Stimulated activated CD4-positive, alpha-beta T cell treated with anti-CD3 and anti-CD28 coated beads, Interleukin-2, amount 100 ng/mL, for 4 hours (primary cell): ENCODE measurements at places on chromosomes 7 and 10.

DNA sequence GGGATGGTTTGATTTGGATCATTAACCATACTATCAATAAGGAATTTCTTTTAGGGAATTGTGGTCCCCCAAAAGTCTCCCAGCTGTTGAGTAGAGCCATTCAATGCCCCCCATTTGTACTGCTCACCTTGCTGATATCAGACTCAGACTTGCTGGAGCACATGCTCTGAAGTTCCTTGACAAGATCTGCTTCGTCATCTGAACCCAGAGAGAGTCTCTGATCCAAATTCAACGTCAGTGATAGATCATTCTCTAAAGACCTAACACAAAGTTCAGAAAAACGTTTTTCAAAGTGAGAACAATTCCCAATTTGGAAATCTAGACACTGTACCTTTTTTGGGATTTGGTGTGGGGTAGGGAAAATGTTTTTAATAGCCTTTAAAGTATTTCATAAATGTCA, 153.9 kb downstream of the CTTNBP2 start:
- no peak for DNase-seq

GRCh38 chr7:92417913-92418312, 29.4 kb upstream of the GATAD1 start:
- DNase-seq, result no peak

- DNase-seq, result no peak
Observed at GRCh38 chr10:44874166-44874565, 37.0 kb upstream of the TMEM72 start.

DNA sequence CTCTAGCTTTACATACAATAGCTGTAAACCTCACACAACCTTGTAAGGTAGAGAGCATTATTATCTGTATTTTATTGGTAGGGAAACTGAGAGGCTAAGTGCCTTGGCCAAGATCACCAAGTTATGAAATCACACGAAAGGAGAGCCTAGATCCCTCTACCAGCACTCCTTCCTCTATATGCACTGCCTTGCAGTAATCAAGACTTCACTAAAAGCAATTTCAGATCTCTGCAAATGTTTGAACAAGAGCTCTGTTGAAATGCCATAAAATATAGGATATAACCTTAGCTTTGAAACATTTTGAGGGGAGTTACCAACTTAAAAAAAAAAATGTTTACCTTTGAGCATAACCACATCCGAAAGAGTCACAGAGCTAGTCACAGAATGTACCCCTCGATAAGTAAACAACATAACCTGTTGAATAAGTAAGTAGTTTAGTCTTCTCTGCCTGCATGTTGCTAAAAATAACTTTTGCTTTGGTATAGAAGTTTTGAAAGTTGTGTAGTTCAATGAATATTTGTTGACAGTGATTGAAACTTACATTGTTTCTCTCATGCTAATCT, 709.4 kb downstream of the AUTS2 start:
- no peak for DNase-seq

- no peak for DNase-seq
Observed at GRCh38 chr10:124916098-124916584, 25.8 kb upstream of the ZRANB1 start.

DNA sequence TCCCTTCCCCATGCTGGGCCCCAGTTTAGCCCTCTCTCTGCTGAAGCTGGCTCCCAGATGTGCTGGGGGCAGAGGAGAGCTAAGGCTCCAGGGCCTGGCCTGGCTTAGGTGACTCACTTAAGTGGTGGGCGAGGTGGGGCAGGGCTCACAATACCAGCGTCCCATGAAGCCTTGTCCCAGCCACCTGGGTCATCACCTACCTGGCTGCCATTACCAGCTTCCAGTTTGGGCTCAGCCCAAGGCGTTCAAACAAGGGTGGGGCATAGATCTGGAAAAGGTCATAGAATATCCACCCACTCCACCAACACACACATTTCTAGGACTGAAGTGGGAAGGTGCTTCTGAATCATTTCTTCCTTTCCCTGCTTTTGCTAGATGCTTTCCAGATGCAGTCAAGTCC, 8.3 kb downstream of the KAZALD1 start:
- no peak for DNase-seq

DNA sequence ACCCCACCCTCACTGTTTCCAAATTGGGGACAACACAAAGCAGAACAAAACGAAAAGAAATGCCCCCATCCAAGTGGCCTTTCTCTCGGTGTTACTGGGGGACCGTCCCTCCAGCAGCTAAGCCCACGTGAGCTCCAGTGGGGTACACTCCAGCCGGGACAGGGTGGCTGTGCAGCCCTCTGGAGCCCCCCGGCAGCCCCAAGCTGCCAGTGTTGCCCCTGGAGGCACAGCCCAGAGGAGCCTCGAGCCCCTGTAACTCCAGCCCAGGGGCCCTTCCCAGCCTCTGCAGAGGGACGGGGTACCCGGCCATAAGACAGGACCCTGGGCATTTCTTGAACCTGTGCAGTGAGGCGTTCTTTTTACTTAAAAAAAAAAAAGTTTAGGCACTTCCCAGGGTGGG, 124.5 kb upstream of the KCTD7 start:
- no peak for DNase-seq

- no peak for DNase-seq
Observed at GRCh38 chr10:32266979-32267378, 80.0 kb downstream of the EPC1 start.

DNA sequence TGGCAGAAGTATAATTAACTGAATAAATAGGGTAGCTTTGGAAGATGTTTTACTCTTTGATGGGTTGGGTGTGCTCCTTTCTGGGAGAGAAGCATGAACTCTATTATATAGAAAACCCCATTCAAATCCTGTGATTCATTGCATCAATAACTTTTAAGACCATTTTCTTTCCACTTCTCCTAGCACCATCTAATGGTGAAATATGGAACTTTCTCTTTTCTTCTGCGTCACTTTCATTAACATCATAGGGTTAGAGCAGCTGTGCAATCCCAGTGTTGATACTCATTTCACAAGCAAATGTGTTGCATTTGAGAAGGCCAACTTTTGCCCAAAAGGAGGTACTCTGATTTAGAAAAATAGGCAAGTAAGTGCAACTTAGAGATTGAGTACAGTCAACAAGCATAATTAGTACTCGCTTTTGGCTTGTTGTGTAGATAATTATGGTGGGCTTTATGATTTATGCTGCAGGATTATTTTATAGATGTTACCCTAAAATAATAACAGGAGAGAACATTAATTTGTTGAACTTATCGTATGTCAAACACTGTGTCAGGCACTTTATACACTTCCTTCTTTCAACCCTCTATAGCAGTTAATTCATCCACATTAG, 92.9 kb downstream of the CPED1 start:
- DNase-seq, result no peak

DNA sequence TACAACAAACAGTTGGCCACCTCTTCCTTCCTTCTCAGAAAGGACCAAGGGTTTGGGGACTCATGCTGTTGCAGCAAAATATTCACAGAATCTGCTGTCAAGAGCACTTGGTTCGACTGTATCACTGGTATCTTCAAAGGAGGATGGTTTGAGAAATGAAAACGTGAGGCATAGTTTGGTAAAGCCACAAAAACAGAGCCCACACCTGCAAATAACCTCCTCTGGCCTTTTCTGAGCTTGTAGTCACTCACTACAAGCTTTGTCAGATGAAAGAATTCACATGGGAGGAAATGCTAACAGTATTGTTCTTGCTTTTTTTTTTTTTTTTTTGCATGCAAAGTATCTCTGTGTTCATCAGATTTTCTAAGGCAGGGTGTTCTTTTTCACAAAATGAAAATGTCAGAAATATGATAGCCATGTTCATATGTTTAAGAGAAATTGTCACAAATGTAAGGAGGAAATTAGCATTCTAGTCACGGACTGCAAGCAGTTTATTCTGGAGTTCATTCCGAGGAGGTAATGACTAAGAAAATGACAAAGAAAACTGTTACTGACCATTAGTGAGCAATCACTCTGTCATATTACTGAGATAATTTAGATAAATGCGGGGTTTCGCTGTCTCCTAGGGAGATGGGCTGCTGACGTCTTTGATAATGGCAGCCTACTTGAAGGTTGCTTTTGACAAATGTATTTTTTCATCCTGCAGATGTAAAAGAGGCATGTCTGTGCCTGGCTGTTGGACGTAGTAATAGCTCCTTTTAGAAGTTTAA, 117.8 kb upstream of the MYO3A start:
- DNase-seq, result no peak

DNA sequence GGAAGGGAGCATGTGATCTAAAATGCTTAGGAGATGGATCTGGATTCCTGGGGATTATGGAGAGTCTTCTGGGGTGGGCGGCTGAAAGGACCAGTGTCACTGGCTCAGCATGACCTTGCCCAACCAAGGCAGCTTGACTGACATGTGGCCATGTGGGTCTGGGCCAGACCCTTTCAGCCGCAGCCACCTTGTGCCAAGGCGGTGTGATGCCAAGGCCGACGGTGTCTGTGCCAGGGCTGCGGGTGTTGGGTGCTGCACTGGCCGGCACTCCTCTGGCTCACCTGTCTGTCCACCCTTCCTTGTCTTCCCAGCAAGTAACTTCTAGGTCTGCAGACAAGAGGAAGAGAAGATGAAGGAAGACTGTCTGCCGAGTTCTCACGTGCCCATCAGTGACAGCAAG, 8.8 kb downstream of the DEPP1 start:
- DNase-seq, result no peak

DNA sequence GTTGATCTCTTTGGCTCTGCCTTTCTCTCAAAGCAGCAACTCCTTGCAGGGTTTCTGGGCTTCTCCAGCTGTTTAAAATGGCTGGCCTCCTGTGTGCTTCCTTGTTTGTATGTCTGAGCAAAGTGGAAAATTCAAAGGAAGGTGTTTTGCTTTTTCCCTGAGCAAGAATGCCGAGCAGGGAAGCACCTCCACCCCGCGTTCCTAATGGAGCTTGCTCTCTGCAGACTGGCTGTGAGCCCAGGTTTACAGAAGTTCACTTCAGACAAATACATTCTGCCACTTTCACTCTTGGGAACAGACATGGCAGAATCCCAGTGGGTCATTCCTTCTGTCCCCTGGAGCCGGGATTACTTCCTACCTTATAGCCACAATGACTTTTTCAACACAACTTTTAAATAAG, 181.8 kb upstream of the AGK start:
- no peak for DNase-seq

GRCh38 chr7:132959891-132960290, 122.0 kb downstream of the CHCHD3 start:
- DNase-seq, result no peak

DNA sequence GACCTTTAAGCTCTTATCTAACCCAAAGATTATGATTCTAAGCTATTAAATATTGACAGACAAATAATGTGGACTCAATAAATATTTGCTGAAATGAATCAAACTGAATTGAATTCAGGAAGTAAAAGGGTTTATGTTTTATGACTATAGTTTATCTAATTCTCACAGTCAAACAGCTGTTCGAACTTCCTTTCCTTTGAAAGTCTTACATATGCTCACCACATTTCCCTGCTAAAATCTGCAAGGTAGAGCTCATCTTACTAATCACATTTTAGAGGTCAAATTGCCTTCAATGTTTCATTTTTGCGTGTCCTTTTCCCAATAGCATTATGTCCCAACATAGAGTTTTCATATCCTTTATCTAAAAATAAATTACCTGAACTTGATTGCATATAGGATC, 154.9 kb upstream of the PPP1R3A start:
- no peak for DNase-seq

DNA sequence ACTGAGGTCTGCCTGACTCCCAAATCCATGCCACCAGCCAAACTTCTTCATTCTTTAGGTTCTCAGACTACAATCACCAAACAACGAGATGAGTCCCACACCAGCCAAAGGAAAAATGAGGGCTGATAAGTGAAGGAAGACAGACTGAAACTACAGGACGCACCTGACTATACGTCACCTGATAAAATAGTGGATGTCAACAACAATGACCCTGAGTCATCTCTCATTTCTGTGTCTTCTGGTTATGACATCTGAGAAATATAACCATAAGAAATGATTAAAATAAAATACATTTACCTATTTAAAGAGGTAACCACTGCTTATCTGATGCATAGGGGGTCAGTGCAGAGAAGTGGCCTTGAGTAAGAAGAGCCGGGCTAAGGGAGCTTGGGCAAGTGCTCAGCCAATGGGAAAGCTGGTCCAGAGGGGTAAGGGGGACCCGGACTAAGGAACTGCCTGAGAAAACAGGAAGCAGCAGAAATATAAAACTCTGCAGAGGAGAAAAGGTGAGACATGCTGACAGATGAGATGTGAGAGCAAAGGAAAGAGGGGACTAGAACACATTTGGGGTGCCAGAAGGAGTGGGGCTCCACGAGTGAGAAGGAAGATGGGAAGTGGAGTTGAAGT, 51.8 kb downstream of the HIPK2 start:
- DNase-seq, result no peak

- no peak for DNase-seq
Observed at GRCh38 chr10:48458662-48459048, 146.2 kb downstream of the ARHGAP22 start.

- no peak for DNase-seq
Observed at GRCh38 chr10:90985321-90985933, 64.5 kb upstream of the ANKRD1 start.

GRCh38 chr7:45681596-45682357, 107.6 kb downstream of the ADCY1 start:
- DNase-seq, result no peak

- no peak for DNase-seq
Observed at GRCh38 chr10:71268247-71268691, 50.8 kb upstream of the SLC29A3 start.

GRCh38 chr10:114077815-114078219, 34.2 kb downstream of the ADRB1 start:
- no peak for DNase-seq

- DNase-seq, result no peak
Observed at GRCh38 chr10:46307281-46308112, 20.7 kb downstream of the ANTXRL start.

DNA sequence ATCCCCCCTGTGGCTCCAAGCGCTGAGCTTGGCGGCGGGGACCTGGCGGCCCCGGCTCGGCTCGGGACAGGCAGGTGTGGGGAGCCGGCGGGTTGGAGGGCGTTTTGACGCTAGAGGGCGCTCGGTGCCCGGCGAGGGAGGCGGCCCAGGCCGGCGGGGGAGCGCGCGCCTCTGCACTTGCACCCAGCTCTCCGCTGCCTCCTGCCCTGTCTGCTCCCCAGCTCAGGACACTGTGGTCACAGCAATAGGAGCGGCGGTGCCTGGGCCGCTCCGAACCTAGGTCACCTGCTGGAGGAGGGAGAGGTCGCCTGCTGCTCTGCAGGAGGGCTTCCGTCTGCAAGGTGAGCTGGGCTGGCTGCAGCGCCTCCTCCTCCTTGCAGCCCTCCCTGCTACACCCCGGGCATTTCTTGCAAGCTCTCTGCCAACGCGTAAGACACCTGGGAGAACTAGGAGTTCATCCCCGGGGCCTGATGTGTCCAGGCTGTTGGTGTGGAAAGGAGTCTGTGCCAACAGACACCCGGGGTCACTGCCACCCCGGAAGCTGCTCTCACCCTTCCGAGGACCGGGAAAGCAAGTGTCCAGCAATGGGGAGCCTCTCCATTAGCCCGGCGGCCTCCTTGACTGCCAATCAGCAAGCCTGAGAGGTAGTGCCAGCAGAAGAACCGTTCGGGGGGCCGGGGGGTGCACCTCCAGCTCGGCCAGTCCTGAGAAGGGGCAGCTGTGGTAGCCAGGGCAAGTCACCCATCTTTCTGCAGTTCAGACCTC, 620.4 kb downstream of the GALNT17 start:
- no peak for DNase-seq

GRCh38 chr7:158317238-158318205, 270.1 kb downstream of the PTPRN2 start:
- no peak for DNase-seq

GRCh38 chr7:151624246-151624928, 104.7 kb upstream of the RHEB start:
- DNase-seq, result no peak
